ENCODE measurements at places on chromosomes 2 and 18.

DNA sequence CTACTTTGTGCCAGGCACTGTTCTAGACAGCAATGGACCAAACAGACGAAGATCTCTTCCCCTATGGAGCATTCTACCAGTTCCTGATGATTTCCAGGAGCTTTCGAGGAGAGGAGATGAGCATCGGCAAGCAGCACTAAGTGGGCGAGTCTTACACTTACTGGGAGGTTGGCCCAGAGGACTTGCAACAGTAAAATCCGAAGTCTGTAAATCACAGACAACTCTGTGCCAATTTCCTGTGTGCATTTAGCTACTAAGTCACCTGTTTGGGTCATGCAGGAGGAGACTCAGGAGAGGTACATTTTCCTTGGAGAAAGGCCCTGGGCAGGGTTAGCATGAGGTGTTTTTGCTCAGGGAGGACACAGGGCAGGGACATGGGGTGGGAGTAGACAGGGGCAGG is 58.9 kb downstream of the TRPM8 start:
- no peak for DNase-seq

- DNase-seq, result no peak
These were observed 674 bp downstream of the EVX2 start for GRCh38 chr2:176082824-176083751.

DNA sequence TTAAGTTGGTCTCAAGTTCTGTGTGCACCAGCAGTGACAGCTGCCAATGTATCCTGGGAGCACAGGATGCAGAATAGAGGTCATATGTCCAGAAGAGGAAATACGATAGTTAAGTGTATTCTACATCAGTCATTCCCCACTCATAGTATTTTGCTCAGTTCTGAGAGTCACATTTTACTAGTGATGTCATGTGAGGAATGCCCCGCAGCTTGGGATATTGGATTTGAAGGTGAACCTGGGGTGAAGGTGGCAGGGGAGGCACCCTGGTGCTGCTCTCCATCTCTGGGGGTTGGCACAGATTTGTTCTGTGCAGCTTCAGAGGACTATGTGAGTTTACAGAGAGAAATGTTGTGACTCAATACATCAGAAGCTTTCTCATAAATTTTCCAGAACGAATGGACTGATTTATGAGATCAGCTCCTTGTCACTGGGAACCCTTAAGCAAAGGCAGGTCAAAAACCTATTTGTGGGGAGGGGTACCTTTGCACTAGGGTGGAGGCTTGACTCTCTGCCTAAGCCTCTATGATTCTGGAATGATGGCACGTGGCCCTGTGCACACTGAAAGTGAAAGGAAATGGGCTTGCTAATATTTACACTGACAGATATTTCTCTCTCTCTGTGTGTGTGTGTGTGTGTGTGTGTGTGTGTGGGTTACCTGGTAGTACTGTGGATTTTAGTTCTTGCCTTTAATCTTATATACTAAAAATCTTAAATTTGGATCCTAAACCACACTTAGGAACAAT is 95.9 kb downstream of the NEB start:
- peak; percentile 76 for DNase-seq

DNA sequence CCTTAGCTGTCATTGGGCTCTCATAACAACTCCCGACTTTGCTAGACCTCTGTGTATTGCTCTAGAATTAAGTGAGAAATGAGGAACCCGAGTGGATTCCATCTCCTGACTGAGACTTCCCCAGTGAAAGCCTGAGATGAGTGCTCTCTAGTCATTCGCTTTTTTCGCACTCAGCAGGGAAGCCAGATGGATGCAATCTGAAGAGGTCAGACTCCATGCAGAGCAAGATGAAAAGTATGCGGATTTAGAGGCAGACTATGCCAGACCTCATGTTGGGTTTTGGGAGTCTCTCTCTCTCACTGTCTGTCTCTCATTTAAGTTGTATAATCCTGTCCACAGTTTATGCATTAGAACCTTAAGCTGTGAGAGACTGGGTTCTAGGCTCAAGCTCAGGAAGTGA is 88.6 kb downstream of the SLC5A7 start:
- DNase-seq, result no peak

GRCh38 chr2:127581516-127582490 is 46.3 kb downstream of the MYO7B start:
- no peak for DNase-seq

- DNase-seq, result peak; percentile 13
These were observed 183.0 kb upstream of the CYP26B1 start for GRCh38 chr2:72330652-72331051.

DNA sequence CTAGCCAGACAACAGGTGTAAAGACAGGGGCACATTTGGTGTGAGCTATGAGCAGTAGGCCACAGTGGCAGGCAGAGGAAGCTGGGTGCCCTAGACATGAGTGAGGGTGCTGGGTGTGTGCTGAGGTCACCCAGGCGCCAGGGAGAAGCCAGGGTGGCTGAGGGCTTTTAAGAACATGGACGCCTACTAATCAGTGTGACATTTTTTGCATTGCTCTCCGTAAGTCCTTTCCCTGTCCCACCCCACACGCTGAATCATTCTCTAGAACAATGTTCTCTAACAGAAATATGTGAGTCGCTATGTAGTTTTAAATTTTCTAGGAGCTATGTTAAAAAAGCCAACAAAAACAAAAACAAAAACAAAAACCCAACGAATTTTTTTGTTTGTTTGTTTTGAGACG is 204.5 kb upstream of the REV1 start:
- no peak for DNase-seq

- DNase-seq, result peak; percentile 6
These were observed 150.0 kb downstream of the ZNF385B start for GRCh38 chr2:179711375-179711774.

- DNase-seq, result no peak
These were observed 12.5 kb downstream of the RASGRP3 start for GRCh38 chr2:33488715-33489540.

- no peak for DNase-seq
These were observed 72.7 kb downstream of the MARCHF4 start for GRCh38 chr2:216299588-216299987.

- no peak for DNase-seq
These were observed 8.7 kb downstream of the CYRIA start for GRCh38 chr2:16656784-16657391.

GRCh38 chr18:35106845-35107148 is 65.6 kb downstream of the MAPRE2 start:
- no peak for DNase-seq

- no peak for DNase-seq
These were observed 30.1 kb upstream of the CCL20 start for GRCh38 chr2:227783404-227784138.

DNA sequence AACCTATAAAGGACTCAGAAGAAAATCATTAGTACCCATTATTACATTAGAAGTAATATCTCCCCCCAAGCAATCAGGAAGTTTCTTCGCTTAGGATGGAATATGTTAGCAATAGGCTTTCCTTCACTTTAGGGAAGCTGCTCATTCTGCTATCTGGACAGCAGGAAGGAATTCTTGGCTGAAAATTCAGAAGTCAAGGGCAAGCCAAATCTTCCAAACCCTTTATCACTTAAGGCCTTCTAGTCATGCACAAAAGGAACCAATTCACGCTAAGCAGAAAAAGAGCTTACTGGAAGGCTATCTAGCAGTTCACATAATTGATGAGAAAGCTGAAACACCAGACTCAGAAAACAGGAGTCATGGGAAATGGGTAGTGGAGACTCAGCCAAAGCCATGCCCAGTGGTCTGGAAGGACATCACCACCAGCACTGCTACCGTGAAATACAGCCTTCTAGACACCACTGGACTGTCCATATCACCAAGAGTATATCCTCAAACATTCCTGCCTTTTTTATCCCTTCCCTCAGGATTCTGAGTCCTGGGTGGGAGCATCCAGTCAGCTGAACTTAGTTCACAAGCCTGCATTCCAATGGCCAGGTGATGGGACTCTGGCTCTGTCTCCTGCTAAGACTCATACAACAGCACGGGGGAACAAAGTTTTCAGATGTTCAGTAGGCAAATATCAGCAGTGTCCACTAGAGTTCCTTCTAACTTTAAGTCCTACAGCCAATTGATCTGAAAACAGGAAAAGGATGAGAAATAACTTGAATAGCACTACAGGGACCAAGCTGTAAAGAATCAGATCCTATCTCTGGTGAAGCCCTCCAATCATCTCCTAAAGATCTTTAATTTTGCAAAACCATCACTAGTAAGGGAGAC is 14.8 kb upstream of the ADAM17 start:
- peak; percentile 25 for DNase-seq

- DNase-seq, result no peak
These were observed 18.9 kb upstream of the WDR33 start for GRCh38 chr2:127829845-127830246.

All from HepG2 (cell line).